Hair follicular keratinocyte (primary cell): ENCODE measurements at places on chromosomes 4 and X. TPM values are rescaled to one million over a fixed set of nuclear protein-coding genes. Genes with fewer than 3 reads are reported as not detected.

NR0B1 gene
- total RNA-seq = not detected in 2 replicates

BCORL1 gene
- 1.7 and 2.2 TPM in 2 replicates for total RNA-seq

TLR10 gene
- not detected in 2 replicates for total RNA-seq

VGLL1 gene
- 0.30 and 2.3 TPM in 2 replicates for total RNA-seq

CCDC120 gene
- 5.5 and 6.6 TPM in 2 replicates for total RNA-seq

MAGEB10 gene
- total RNA-seq = not detected in 2 replicates

TAF7L gene
- not detected in 2 replicates for total RNA-seq

LGI2 gene
- not detected in 2 replicates for total RNA-seq

FAM184B gene
- total RNA-seq = under 0.01 TPM in 1 of 2 replicates, not detected in the other

PLP2 gene
- 89.8 and 101 TPM in 2 replicates for total RNA-seq

DRP2 gene
- total RNA-seq = 0.08 and 0.11 TPM in 2 replicates

NUP54 gene
- total RNA-seq = 38.4 and 58.9 TPM in 2 replicates

NDST3 gene
- total RNA-seq = not detected in 2 replicates

KCNE5 gene
- 0.23 TPM in 1 of 2 replicates, not detected in the other for total RNA-seq

RBM3 gene
- 161 and 180 TPM in 2 replicates for total RNA-seq

GLOD5 gene
- total RNA-seq = not detected in 2 replicates

SMIM10 gene
- 0.27 TPM in 1 of 2 replicates, not detected in the other for total RNA-seq

GLRA3 gene
- total RNA-seq = not detected in 2 replicates

AFP gene
- total RNA-seq = not detected in 2 replicates

HMGN5 gene
- total RNA-seq = 0.39 and 2.8 TPM in 2 replicates

MAGEE2 gene
- total RNA-seq = not detected in 2 replicates

NAT8L gene
- total RNA-seq = not detected in 2 replicates

BTC gene
- 0.23 and 0.47 TPM in 2 replicates for total RNA-seq

BMP3 gene
- total RNA-seq = not detected in 2 replicates

TMEM271 gene
- total RNA-seq = not detected in 2 replicates

DUSP9 gene
- 2.5 and 2.9 TPM in 2 replicates for total RNA-seq

SPON2 gene
- total RNA-seq = 0.08 and 4.7 TPM in 2 replicates

PABPC1L2A gene
- not detected in 2 replicates for total RNA-seq

NUDT10 gene
- 0.62 and 2.2 TPM in 2 replicates for total RNA-seq

TCEAL7 gene
- total RNA-seq = 7.6 and 9.9 TPM in 2 replicates

PAGE2B gene
- not detected in 2 replicates for total RNA-seq

PRAF2 gene
- 9.7 and 9.8 TPM in 2 replicates for total RNA-seq

DDIT4L gene
- total RNA-seq = not detected in 2 replicates

NOX1 gene
- not detected in 2 replicates for total RNA-seq

ZAR1 gene
- not detected in 2 replicates for total RNA-seq

SLC26A1 gene
- total RNA-seq = not detected in 2 replicates

UGT2A1 gene
- not detected in 2 replicates for total RNA-seq

SLC2A9 gene
- total RNA-seq = 59.2 and 68.3 TPM in 2 replicates

TMEM31 gene
- total RNA-seq = not detected in 2 replicates

RAB39B gene
- total RNA-seq = 0.30 and 1.8 TPM in 2 replicates

P2RY8 gene
- total RNA-seq = not detected in 2 replicates

TASL gene
- not detected in 2 replicates for total RNA-seq
